ENCODE measurements at places on chromosomes 4 and X.
A peak's percentile ranks its signal among the peaks of the same experiment; 100 is the strongest.

GRCh38 chr4:179607003-179607402, 2164.8 kb upstream of the AGA start:
- DNase-seq = no peak

- no peak for DNase-seq
Observed at GRCh38 chr4:38820329-38821061, 15.9 kb upstream of the TLR1 start.

DNA sequence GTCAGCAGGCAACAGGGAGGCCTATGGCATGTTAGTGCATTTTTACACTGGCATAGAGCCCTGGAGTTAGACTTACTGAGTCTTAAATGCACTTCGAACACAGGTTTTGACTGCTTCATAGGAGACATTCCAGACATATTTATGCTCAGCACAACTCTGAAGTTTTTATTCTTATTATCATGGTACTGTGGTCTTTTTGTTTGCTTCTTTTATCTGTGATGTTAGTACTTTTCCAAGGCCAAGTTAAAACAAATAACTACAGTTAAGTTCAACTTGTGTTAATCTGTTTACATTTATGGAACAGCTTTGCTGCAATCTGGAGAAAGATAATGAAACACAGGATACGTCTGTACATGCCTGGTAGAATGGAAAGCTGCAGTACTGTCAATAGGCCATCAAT, 76.5 kb downstream of the COL4A5 start:
- no peak for DNase-seq

DNA sequence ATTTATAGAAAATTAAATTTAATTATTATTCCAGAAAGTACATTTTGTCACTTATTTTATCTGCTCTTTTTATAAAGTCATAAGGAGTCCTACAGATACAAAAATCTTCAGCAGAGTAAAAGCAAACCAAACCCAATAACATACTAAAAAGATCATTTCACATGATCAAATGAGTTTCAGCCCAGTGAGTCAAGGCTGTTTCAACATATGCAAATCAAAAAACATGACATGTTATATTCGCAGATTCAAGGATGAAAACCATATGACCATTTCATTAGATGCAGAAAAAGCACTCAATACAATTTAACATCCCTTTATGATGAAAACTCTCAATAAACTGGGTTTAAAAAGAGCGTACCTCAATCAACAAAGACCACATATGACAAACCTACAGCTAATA, 214.3 kb downstream of the FAT4 start:
- no peak for DNase-seq

DNA sequence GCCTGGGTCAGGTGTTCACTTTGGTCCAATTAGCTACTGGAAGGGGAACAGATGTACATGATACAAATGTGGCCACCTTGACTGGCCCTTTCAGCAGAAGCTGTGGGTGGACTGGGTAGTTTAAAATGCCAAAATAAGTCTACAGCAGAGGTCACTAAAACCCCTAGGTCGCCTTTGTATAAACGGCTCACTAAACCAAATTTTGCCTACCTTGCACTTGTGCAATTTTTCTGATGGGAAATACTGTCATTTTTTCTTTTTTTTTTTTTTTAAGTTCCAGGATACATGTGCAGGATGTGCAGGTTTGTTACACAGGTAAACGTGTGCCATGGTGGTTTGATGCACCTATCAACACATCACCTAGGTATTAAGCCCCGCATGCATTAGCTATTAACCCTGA, 109.8 kb downstream of the EGF start:
- DNase-seq = no peak

DNA sequence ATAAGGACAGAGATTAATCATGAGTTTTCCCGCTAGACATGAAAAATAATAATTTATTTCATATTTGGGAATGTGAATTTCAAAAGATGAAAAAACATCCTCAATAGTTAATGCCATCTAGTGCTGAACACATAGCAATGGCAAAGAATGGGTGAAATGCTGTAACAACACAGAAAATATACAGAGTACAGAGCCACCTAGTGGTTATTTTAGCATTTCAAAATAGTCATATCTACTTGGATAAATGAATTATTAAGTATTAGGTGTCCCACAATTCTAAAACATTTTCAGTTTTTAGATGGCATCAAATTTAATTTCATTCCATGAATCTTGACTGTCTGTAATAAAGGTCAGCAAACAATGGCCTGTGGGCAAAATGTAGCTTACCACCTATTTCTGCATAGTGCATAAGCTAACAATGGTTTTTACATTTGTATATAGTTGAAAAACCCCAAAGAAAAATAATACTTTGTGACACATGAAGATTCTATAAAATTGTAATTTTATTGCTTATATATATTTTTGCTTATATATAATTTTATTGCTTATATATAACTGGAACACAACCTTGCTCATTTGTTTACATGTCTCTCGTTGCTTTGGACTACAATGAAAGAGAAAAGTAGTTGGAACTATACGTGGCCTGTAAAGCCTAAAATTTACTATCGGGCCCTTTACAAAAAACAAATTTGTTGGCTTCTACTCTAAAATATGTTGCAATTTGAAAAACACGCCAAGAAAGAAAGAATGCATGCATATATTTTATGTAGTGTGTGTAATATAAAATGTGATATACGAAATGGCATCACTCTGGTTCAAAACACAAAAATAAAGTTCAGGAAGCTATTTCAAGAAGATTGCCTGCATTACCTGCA, 99.1 kb upstream of the FAM47C start:
- DNase-seq = peak; percentile 46

DNA sequence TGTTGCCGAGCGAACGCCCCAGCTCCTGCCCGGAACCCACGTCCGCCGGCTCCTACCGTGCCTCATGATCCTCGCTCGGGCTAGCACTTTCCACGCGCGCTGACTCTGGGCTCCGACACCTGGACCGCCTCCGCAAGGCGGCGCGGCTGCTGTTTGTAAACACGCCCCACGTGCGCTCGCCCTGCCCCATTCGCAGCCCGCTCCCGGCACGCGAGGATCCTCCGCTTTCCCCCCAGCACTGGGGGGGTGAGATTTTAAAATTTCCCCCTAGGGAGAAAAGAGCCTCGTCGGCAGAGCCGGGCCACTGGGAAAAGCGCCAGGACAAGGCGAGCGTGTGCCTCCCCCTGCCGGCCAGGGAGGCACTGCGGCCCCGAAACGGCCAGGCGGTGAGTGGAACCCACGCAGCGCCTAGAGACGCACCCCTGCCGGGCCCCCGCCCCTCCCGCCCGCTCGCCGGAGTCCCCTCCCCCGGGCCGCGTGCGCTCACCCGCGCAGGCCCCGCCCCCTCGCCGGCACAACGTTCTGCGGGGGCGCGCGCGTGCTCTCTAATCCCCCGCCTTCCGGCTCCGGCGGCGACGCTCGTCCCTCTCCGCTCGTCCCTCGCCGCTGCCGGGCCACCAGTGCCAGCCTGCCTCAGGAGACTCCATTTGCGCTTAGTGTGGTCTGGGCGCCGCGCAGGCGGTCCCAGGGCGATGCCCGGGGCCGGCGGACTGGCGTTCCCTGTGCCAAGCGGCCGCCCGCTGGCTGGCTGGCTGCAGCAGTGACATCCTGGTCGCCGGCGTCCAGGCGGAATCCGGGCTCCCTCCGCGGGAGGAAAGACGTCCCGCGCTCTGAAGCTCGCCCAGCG, at the start of gene TIGD2:
Gene TIGD2 (plus strand): TSS at position 548 of the 847 bp plus-strand sequence. CDS start 1,442 bp downstream, outside the sequence.
- peak; percentile 92 for DNase-seq

DNA sequence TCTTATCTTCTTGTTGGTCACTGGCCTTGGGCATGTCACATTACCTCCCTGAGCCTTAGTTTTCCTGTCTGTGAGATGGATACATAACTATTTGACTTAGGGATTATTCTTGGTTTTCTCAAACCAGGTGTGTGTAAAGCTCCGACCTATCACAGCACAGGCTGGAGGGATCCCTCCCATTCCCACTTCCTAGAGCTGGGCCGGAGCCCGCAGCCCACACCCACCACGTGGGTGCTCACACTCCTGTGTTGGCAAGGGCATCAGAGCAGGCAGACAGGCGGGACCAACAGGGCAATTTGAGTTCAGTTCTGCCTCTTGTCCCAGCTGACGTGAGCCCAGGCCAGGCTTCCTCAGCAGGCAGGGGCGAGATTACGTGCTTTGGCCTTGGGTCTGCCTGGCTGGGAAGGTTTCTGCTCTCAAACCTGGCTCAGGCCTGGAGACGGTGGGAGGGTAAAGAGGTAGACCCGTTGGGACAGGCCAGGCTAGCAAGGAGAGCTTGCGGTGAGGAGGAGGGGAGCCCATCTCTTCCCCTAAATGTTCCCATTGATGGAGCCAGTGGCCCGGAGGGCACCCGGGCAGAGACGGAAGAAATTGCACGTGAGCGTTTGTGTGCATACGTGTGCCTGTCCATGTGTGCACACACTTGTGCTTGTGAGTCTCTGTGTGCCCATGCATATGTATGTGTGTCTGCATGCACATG, 734 bp upstream of the SH3TC1 start:
- no peak for DNase-seq

- no peak for DNase-seq
Observed at GRCh38 chrX:1359477-1359873, 22.9 kb downstream of the IL3RA start.

- DNase-seq = no peak
Observed at GRCh38 chr4:30904215-30904555, 184.0 kb downstream of the PCDH7 start.

DNA sequence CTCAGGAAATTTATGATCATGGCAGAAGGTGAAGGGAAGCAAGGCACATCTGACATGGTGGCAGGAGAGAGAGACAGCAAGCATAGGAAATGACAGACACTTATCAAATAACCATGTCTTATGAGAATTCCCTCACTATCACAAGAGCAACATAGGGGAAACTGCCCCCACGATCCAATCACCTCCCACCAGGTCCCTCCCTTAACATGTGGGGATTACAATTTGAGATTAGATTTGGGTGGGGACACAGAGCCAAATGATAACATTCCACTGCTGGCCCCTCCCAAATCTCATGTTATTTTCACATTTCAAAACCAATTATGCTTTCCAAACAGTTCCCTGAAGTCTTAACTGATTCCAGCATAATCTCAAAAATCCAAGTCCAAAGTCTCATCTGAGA, 8.2 kb upstream of the TMA16 start:
- no peak for DNase-seq

GRCh38 chr4:166144607-166145006, 271.6 kb downstream of the TLL1 start:
- no peak for DNase-seq

DNA sequence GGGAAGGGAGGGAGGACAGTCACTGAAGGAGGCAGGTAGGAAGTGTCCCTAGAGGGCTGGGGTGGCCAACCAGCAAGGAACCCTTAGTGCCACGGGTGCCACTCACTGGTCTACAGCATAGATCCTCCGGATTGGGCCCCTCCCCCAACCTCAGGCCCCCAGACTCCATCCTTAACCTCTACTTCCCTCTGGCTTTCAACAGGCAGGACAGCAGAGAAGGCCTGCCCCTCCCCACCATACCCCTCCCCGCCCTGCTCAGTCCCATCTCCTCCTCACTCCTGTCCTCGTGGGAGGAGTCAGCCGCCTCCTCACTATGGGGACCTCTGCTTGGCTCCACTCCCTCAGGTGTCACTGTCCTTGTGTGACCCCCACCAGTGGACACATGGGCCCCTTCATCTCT, 77.7 kb upstream of the PSAPL1 start:
- DNase-seq = no peak

- peak; percentile 83 for DNase-seq
Observed at GRCh38 chrX:8815460-8816065, 14.4 kb upstream of the FAM9A start.

- peak; percentile 85 for DNase-seq
Observed at GRCh38 chr4:12884846-12885796, 599.0 kb downstream of the RAB28 start.

GRCh38 chrX:288561-288991, 7.4 kb downstream of the PLCXD1 start:
- no peak for DNase-seq

DNA sequence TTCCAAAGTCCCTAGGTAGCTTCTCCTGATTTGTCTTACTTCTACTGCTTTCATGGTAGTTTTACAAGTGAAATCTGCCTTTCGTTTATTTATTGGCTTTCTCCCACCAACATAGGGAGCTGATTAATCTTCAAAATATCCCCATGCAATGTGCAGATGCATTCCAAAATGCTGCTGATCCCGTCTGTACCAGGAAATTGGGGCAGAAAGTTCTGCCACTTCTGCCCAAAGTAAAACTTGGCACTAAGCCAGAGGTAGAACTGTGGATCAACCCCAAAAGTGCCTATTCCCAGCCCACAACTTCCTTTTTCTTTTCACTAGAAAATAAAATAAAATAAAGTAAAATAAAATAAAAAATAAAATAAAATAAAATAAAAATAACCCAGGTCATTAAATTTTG, 47.3 kb upstream of the PPARGC1A start:
- DNase-seq = no peak

DNA sequence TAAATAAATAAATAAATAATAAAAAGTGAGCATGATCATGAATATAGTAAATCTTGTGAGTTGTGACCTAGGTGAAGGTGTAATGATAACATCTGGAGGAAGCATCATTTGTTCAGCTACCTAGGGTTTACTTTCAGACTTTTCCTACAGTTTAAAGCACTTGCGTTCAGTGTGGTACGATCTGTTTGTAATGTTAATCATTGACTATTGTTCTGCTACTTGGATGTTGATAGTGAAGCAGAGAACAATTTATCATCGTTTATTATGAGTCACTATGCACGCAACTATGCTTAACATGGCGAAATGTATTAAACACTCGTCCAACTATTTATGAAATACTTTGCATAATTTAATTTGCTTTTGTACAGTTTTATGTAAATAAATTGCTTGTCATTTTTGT, 426.2 kb downstream of the PCDH7 start:
- DNase-seq = no peak

DNA sequence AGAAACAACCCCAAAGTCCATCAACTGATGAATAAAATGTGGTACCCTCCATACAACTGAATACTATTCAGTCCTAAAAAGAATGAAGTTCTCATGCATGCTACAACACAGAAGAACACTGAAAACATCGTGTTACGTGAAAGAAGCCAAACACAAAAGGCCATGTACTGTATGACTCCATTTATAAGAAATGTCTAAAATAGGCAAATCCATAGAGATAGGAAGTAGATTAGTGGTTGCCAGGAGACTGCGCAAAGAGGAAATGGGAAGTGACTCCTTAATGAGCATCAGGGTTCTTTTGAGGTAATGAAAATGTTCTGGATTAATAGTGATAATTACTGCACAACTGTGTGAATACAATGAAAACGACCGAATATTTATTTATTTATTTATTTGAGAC, 23.4 kb downstream of the FBXW7 start:
- DNase-seq = no peak
